ENCODE measurements at places on chromosomes 16 and 17.

DNA sequence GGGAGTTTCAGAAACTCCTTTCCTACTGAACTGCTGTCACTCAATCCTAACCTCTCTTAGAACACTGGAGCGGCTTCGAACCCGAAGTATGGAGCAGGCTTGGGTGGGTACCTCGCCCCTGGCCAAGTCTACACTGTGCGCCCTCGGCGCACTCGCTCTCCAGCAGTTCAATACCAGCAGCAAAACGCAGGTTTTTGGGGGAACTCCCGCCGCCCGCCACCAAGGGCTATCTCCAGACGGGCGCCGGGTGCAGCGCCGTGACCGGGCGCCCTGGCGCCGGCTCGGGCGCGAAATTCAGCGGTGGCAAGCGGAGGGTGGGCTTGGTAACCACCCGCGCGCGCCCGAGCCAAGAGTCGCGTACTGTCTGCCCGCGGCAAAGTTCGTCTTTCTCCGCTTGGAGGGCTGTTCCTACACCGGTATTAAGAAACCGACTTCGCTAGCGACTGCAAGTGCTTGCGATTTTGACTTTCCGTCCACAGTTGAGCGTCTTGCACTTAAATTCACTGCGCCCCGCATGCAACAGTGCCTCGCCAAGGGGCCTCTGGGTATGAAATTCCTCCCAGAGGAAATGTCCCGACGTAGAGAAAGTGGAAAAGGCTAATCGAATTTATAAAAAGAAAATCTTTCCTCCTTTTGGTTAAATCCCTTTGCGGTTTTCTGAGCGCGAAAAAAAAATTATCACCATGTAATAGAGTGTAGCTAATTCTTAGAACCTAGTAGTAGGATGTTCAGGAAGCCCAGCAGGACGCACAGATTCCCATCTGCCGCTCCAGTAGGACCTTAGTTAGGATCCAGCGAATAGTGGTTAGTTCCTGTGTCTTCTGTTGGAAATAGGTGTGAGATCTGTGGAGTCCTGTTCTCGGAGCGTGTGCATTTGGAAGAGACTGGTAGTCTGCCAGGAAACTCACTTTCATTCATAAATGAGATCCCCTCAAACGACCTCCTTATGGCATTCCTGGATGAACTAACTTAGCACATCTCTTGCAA lies 5.0 kb upstream of the SALL1 start:
- no peak for DNase-seq

GRCh38 chr17:52159246-52160135 lies 977 bp upstream of the CA10 start:
- DNase-seq, result no peak

GRCh38 chr17:74860872-74861661 lies 1.4 kb upstream of the GRIN2C start:
- no peak for DNase-seq

- DNase-seq, result no peak
These were observed 19.6 kb upstream of the CEP20 start for GRCh38 chr16:15907863-15908478.

GRCh38 chr17:60559995-60560859 lies 34.2 kb upstream of the APPBP2 start:
- DNase-seq, result no peak

DNA sequence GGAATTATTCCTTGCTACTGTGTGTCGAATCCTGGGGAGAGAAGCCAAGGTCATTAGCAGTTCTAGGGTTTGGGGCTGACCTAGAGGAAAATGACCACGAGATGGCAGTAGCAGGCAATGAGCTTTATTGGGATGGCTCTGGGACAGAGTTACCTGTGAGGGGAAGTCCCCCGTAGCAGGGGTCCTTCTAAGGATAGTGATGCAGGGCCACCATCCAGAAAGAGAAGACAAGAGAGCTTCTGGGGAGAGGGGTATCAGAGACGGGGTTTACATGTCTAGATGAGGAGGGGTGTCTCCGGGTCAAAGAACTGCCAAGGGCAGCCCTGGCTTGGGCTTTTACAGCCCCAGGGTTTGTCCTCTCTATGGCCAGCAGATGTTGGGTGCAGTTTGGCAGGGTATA lies 6.4 kb upstream of the GGT6 start:
- peak; percentile 5 for DNase-seq

- no peak for DNase-seq
These were observed 16.4 kb downstream of the NDEL1 start for GRCh38 chr17:8451933-8452614.

DNA sequence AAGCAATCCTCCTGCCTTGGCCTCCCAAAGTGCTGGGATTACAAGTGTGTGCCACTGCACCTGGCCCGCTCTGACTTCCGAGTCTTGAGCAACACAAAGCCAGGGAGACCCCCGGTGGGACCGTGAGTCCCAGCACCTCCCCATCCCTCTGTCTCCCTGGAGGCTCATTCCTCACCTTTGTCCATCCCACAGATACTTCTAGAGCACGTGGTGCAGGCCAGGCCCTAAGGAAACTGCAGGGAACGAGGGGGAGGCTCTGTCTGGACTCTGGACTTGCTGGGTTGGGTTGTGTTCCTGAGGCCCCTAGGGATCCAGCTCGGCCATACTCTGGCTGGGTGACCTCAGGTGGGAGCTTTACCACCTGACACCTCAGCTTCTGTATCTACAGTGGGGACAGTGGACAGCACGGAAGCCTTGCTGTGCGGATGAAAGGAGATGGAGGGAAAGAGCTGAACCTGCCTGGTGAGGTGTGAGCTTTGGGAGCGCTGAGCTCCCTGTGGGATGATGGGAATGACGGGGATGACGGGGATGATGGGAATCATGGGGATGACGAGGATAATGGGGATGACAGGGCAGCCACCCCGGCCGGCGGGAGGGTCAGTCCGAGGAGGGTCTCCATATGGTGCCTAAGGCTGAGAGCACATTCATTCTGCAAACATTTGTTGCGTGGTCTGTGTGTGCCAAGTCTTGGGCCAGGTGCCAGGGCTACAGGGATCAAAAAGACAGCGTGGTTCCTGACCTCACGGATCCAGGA lies 26.6 kb downstream of the C16orf74 start:
- no peak for DNase-seq

GRCh38 chr17:8481089-8481488 lies 45.4 kb downstream of the NDEL1 start:
- no peak for DNase-seq

- peak; percentile 8 for DNase-seq
These were observed 59.4 kb upstream of the ALOX12 start for GRCh38 chr17:6936370-6937028.

- DNase-seq, result no peak
These were observed 3.9 kb upstream of the TRIM25 start for GRCh38 chr17:56917559-56918296.

- no peak for DNase-seq
These were observed 690 bp downstream of the NDE1 start for GRCh38 chr16:15650698-15651171.

- DNase-seq, result no peak
These were observed 10.7 kb downstream of the MMD start for GRCh38 chr17:55410722-55411462.

GRCh38 chr16:1654505-1655268 lies 23.4 kb upstream of the JPT2 start:
- no peak for DNase-seq

DNA sequence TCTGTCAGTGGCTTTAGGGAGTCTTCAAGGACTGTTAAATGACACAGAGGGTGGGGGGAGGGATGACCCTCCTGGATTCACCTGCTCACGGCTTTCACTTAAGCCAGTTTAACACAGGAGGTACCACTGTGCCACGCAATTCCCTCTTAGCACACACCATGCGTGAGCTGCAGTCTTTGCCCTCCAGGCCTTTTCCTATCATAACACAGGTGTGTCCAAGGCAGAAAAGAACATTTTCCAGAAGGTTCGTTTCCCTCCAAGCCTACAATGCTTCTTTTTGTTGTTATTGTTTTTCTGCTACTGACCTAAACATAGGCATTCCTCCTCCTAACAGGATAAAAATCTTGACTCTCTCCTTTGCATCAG lies 1.1 kb downstream of the ZFHX3 start:
- no peak for DNase-seq

GRCh38 chr17:14107889-14108288 lies 38.6 kb downstream of the COX10 start:
- no peak for DNase-seq

GRCh38 chr16:21628121-21628726 lies 24.2 kb downstream of the IGSF6 start:
- DNase-seq, result no peak

DNA sequence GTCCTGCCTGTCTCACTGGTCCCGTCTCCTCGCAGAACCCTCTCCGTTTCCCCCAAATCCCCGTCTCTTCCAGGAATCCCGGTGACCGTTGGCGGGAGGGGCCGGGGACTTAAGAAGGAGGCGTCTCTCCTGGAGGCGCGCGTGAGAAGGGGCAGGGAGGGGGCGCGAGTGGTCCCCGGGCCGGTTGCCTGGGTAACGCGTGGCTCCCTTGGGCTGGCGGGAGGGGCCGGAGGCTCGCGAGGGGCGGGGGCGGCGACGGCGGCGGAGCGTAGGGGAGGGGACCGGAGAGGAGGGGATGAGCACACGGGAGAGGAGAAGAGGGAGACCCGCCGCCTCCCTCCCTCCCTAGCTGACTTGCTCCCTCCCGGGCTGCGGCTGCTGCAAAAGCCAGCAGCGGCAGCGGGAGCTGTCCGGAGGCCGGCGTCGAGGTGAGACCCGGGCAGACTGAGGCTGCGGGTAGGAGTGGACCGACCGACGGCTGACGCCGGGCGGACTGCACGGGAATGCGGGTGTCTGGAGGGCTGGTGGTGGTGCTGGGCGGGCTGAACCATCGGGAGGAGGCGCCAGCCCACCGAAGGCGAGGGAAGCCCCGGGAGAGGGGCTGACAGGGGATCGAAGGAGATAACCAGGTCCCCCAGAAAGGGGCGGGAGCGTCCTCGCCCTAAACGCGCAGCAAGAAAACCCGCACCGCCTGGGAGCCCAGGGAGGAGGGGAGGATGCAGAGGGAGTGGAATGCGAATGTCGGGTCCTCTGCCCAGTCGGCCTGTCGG lies at the start of gene PRRT2:
PRRT2 (plus strand) TSS at position 298 of the 770 bp plus-strand sequence. CDS start 862 bp downstream, outside the sequence.
- no peak for DNase-seq

GRCh38 chr17:5592382-5592781 lies 8.1 kb upstream of the NLRP1 start:
- no peak for DNase-seq

DNA sequence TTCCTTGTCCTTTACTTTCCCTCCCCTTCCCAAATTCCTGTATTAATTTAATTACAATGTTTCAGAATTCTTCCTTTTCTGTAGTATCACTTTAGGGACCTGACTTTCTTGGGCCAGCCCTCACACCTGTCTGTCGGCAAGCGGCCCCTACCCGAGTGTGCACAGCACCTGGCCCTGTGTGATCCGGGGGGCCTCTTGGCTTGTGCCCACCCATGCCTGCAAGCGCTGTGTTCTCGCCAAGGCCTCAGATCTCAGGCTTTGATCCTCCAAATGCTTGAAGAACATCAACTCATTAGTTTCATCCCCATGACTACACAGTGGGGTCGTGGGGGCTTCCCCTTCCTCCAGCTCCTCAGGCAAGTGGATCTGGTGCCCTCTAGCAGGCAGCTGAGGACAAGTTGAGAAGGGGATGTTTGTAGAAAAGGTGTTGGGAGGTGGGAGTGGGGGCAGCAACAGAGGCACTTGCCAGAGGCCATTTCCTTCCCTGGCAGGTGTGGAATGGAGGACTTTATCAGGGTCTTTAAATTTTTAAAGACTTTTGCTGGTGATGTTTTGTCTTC lies 15.7 kb upstream of the CDH3 start:
- DNase-seq, result no peak

DNA sequence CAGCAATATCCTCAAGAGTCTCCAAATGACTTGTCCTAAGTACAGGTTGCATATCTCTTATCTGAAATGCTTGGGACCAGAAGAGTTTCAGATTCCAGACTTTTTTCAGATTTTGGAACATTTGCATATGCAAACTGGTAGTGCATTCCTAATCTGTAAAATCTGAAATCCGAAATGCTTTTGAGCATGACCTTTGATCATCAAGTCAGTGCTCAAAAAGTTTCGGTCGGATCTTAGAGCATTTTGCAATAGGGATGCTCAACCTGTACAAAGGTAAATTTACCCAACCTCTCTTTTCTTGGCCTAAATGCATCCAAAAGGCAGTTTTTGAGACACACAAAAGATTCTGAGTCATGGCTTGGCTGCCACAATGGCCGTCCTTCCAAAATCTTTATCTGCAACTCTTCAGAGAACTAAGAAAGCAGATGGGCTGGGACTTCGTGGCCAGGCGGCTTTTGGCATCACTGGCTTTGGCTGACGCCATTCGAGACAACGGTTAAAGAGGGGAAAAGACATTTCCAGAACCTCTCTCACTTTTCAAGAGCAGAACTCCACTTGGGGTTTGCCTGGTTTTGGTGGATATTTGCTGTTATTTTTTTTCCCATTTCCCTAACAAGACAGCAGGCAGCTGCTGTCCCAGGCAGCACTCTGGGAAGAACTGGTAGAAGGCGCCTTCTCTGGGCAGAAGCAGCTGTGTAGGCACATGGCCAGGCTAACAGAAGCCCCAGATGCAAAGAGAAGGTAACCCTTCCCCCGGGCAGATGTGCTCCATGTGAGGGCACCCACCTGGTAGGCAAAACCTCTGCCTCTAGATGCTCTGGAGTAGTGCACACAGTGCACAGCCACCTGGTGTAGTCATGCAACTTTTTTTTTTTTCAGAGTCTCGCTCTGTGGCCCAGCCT lies 8.9 kb downstream of the CPPED1 start:
- no peak for DNase-seq

GRCh38 chr16:67146523-67147357 lies 4.1 kb downstream of the B3GNT9 start:
- DNase-seq, result no peak

DNA sequence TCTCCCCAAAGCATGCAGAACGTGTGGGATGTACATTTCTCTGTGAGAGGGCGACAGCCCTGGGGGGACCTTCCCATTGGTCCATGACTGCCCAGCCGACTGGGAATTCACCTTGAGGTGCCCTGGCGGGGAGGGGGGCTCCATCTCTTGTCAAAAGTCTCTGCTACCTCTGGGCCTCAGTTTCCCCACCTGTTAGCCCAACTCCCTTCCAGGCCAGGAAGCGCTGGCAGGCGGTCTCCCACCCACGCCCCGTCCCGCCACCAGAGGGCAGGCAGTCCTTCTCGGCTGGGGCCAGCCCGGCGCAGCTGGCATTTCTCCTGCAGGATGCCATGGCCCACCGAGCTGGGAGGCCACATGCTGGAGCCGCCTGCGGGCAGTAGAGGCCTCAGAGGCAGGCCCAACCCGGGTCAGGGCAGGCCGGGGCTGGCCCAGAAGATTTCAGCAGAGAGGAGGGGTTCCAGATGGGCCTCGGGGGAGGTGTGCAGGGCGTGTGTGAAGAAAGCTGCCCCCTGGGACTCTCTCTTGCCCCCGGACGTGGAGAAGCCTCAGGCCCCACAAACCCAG lies 16.6 kb downstream of the CD7 start:
- no peak for DNase-seq

DNA sequence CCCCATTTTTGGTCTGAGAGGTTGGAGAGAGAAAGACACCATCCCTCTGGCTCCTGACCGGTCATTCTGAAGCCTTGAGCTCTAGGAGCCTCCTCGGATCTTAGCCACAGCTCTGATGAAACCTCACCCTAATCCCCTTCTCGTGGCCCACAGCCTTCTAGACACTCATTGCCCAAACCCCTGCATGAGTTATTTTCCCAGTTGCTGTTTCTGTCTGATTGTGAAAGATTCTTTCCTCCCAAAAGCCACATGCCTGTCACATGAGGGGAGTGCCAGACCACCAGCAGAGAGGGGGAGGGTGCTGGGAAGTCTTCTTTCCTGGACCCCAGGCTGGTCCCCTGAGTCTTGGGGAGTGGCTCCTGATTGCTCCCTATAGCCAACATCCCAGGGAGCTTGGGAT lies 17.6 kb upstream of the ABR start:
- DNase-seq, result no peak

GRCh38 chr16:30699615-30700099 lies 686 bp downstream of the SRCAP start:
- no peak for DNase-seq
